ENCODE measurements at places on chromosomes 7 and 10. TPM values are rescaled to one million over a fixed set of nuclear protein-coding genes. Genes with fewer than 3 reads are reported as not detected.

The VENTX gene
- 4.0 TPM for total RNA-seq

DNA sequence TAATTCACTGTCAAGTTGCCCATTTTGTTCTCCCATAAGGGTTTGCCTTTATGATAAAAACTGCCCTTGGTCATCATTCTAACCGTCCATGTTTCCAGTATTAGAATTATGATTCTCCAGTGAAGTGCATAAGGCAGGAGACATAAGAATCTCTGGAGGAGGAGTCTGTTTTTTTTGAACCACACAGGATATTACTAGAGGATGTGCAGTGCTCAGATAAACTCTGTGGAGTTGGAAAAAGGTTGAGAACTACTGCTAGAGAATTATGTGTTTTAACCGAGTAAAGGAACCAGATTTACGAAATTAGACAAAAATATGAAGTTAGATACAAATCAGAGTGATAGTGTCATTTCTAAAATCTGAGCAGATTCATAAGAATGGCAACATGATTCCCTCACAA is 40.5 kb downstream of the MDFIC start:
- DNase-seq: no peak

DNA sequence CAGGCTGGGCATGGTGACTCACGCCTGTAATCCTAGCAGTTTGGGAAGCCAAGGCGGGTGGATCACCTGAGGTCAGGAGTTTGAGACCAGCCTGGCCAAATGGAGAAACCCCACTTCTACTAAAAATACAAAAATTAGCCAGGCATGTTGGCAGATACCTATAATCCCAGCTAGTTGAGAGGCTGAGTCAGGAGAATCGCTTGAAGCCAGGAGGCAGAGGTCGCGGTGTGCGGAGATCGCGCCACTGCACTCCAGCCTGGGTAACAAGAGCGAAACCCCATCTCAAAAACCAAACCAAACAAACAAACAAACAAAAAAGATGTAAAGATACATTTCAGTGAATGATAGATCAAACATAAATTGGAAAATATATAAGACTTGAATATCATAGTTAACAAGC is 105.9 kb downstream of the PLPP4 start:
- DNase-seq: no peak

The ADCY1 gene
- 3.3 TPM for total RNA-seq

The EBF3 gene
- 8.4 TPM for total RNA-seq

The MBL2 gene
- total RNA-seq: not detected

DNA sequence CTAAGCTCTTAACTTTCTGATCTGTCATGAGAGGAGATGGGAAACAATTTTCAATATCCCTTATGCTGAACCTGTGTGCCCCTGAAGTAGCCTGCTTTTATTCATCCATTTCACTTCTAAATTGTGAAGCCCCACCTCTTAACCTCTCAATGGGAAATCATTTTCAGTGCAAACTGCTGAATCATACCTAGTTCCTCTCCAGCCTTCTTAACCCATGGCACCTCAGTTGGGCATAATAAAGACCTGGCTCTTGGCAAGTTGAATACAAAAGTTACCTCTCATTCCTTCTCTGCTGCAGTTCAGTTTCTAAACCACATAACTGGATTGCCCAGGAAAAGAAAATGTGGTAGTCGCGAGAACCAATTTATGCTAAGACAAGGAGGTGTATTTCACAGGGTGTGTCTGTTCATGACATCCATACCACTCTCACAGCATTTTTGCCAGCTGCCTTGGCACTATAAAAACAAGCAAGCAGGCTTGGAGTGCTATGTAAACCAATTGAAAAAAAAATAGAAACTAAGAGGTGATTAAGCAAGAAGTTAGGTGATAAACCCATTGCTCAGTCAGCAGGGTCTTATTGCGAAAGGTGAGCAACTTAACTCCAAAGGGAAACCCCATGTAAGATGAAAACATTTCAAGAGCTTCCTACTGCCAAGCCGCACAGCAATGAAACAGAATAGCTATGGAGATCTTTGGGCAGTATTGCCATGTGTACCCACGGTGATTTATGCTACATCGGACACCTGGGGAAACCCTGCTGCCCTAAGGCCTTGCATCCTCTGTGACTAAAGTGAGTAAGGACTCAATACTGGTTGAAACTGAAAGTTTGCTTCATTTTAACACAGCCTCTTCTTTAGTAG is 57.0 kb upstream of the DKK1 start:
- no peak for DNase-seq

The HIPK2 gene
- 108 TPM for total RNA-seq

- DNase-seq: no peak
Observed at GRCh38 chr10:75018251-75018650, 93.2 kb upstream of the SAMD8 start.

- no peak for DNase-seq
Observed at GRCh38 chr10:63707254-63707910, 186.2 kb downstream of the REEP3 start.

The ERLIN1 gene
- total RNA-seq: 12.5 TPM

DNA sequence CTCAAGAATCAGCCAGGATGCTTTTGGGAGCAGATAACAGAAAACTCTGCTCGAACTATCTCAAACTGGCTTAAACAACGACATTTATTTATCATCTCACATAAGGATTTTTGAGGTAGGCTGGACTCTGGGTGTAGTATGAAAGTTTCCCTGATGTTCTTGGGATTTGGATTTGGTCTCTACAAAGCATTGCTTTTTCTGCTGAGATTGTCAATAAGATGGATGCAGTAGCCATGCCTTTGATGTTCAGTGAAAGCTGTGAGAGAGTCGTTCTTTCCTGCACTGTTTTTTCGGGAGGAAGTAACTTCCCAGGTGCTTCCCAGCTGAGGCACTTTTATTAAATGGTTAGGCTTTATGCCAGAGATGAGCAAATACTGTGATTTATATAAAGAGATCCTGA is 181.1 kb downstream of the PRKG1 start:
- DNase-seq: no peak

The SORCS1 gene
- total RNA-seq: 3.8 TPM

DNA sequence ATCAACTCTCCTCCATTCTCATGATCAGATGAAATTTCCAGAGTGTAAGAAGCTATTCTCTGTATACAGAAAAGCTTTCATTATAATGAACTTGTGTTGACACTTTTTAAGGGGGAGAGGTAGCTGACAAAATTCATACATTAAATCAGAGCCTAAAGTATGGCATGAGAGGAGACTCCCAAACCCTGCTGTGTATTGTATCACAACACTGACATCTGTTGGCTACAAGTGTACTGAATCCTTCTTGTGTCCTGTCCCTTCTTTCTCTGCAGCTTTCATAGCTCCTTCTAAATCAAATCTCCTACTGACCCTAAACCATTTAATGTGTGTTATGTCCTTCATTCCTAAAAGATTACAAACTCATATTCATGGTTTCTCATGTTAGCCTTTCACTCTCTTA is 70.9 kb downstream of the GCC1 start:
- DNase-seq: no peak

The PPP2R2D gene
- total RNA-seq: 27.0 TPM

GRCh38 chr7:75054744-75055143 is 18.9 kb downstream of the RCC1L start:
- DNase-seq: peak; percentile 94

- no peak for DNase-seq
Observed at GRCh38 chr7:120583899-120584586, 273.9 kb downstream of the TSPAN12 start.

The BEND7 gene
- total RNA-seq: 24.0 TPM

DNA sequence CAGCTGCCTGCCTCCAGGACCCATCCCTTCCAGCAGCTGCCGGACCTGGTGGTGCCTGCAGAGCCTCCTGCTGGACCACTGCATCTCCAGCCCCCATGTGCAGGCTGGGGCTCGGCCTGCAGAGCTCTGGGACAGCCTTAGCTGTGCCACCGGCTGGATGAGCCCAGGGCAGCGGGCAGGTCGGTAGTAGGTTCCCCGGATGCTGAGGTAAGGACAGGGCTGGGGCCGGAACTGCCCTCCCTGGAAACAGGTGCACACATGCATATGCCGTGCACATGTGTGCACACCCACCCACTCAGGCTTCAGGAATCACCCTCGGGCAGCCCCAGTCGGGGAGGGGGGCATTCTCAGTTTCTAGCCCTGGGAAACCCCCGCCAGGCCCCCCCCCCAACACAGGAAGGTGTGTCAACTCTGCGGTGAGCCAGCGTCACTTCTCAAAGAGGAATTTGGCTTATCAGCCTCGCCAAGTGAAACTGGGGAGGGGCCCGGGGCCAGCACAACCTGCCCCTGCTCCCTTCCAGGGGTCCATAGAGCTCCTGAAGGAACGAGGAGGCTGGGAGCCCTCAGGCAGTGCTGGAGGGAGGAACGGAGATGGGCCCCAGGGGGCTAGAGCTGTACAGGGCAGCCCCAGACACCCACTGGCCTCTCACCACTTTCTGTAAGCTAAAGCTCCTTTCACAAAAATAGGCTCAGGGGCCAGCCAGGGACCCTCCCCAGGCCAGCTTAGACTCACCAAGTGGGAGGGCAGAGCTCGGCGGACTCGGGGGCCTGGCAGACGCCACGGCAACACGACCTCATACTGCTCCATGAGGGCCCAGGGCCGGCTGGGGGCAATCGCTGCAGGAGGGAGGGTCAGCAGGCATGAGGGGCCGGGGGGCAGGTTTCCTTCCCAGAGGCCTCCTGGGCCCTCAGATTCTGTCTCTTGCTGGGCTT is 1.7 kb downstream of the ADAM8 start:
- DNase-seq: no peak
